Mammary microvascular endothelial cell (primary cell): ENCODE measurements at places on chromosomes 3 and 15. TPM values are rescaled to one million over a fixed set of nuclear protein-coding genes. Genes with fewer than 3 reads are reported as not detected.

NRROS gene
- total RNA-seq: 8.3 and 10.2 TPM in 2 replicates

ALDH1A2 gene
- 2.3 and 9.2 TPM in 2 replicates for total RNA-seq

OXSM gene
- total RNA-seq: 10.0 and 11.2 TPM in 2 replicates

SEMA7A gene
- 0.44 and 0.67 TPM in 2 replicates for total RNA-seq

NDUFAF3 gene
- 134 and 158 TPM in 2 replicates for total RNA-seq

CD86 gene
- total RNA-seq: not detected in 2 replicates

SUCLG2 gene
- 45.4 and 47.3 TPM in 2 replicates for total RNA-seq

CCR8 gene
- total RNA-seq: not detected in 2 replicates

SKOR1 gene
- not detected in 2 replicates for total RNA-seq

PAQR5 gene
- total RNA-seq: 0.47 TPM in 1 of 2 replicates, not detected in the other

LTK gene
- total RNA-seq: 0.10 and 0.73 TPM in 2 replicates

TMIE gene
- 0.15 TPM in 1 of 2 replicates, not detected in the other for total RNA-seq

SLC25A36 gene
- total RNA-seq: 20.4 and 32.2 TPM in 2 replicates

PLA2G4F gene
- total RNA-seq: not detected in 2 replicates

CCDC9B gene
- total RNA-seq: 6.3 and 7.7 TPM in 2 replicates

COL8A1 gene
- total RNA-seq: 80.7 and 81.4 TPM in 2 replicates

ABI3BP gene
- total RNA-seq: 3.6 and 8.5 TPM in 2 replicates

FGF7 gene
- under 0.01 TPM in 1 of 2 replicates, not detected in the other for total RNA-seq

LRRC2 gene
- total RNA-seq: 0.47 and 0.64 TPM in 2 replicates

KY gene
- not detected in 2 replicates for total RNA-seq

IL17RB gene
- not detected in 2 replicates for total RNA-seq

H1-8 gene
- not detected in 2 replicates for total RNA-seq

PRTG gene
- 8.0 and 8.5 TPM in 2 replicates for total RNA-seq

CLRN1 gene
- not detected in 2 replicates for total RNA-seq

RAP2B gene
- 28.2 and 28.4 TPM in 2 replicates for total RNA-seq

CFAP91 gene
- 0.20 TPM in 1 of 2 replicates, not detected in the other for total RNA-seq

CHST14 gene
- total RNA-seq: 28.9 and 34.7 TPM in 2 replicates

HDAC11 gene
- total RNA-seq: 6.1 and 10.5 TPM in 2 replicates

GABRR3 gene
- total RNA-seq: not detected in 2 replicates

ARPP21 gene
- not detected in 2 replicates for total RNA-seq

THBS1 gene
- 2,126 and 2,310 TPM in 2 replicates for total RNA-seq

NAA50 gene
- 171 and 216 TPM in 2 replicates for total RNA-seq

NME9 gene
- 0.07 TPM in 1 of 2 replicates, not detected in the other for total RNA-seq

IQCH gene
- 1.1 and 1.7 TPM in 2 replicates for total RNA-seq

TERC gene
- 129 and 146 TPM in 2 replicates for total RNA-seq

FANCD2OS gene
- not detected in 2 replicates for total RNA-seq

C15orf40 gene
- 18.8 and 19.0 TPM in 2 replicates for total RNA-seq

RAB7A gene
- total RNA-seq: 73.1 and 99.8 TPM in 2 replicates

POC1A gene
- total RNA-seq: 14.8 and 19.7 TPM in 2 replicates
